ENCODE measurements at places on chromosomes 5 and 9. TPM values are rescaled to one million over a fixed set of nuclear protein-coding genes. Genes with fewer than 3 reads are reported as not detected.

The ACSL6 gene
- total RNA-seq = not detected

The SOWAHA gene
- not detected for total RNA-seq

The TRIM36 gene
- not detected for total RNA-seq

The MEGF10 gene
- total RNA-seq = not detected

The PRLR gene
- total RNA-seq = not detected

The LCP2 gene
- total RNA-seq = not detected

The FBP1 gene
- total RNA-seq = not detected

The INSL4 gene
- not detected for total RNA-seq

All from cardiac atrium fibroblast (primary cell).